Caki2 (cell line): ENCODE measurements at places on chromosomes 12 and 14.

DNA sequence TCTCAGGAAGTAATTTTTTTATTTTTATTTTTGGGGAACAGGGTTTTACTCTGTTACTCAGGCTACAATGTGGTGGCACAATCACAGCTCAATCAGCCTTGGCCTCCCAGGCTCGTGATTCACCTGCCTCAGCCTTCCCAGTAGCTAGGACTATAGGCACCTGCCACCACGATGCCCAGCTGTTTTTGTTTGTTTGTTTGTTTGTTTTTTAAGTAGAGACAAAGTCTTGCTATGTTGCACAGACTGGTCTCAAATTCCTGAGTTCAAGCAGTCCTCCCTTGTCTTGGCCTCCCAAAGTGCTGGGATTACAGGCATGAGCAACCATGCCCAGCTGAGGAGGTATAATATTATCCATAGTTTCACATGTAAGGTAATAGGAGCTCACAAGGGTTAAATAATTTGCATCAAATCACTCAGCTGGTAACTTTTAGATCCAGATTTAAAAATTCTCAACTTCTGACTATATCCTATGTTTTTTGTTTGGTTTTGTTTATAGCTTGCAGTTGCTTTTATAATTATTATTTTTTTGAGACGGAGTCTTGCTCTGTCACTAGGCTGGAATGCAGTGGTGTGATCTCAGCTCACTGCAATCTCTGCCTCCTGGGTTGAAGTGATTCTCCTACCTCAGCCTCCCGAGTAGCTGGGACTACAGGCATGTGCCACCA lies 629.3 kb downstream of the DIO2 start:
- peak; percentile 58 for DNase-seq

DNA sequence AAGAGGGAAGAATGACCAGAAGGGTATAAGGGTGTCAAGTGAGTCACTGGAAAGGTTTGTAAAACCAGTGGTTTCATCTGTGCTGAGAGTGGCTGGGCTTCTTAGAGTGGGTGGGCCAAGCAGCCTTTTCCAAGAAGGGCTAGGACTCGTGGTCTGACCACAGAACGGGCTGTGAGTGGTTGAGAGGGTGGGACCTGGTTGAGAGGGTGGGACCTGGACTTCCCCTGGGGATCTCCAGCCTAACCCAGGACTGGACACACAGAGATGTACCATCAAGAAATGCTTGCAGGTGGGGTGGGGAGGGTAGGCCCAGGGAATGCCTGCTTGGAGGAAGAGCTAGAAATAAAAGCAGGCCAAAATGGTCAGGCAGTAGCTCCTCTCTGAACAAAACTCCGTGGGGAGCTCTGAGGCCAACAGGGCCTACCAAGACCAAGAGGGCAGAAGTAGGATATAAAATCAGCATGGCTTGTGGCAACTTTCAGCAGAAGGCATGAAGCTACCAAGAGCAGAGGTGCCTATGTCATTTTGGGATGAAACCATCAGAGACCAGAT lies 140.5 kb downstream of the FOXN3 start:
- DNase-seq: peak; percentile 38

DNA sequence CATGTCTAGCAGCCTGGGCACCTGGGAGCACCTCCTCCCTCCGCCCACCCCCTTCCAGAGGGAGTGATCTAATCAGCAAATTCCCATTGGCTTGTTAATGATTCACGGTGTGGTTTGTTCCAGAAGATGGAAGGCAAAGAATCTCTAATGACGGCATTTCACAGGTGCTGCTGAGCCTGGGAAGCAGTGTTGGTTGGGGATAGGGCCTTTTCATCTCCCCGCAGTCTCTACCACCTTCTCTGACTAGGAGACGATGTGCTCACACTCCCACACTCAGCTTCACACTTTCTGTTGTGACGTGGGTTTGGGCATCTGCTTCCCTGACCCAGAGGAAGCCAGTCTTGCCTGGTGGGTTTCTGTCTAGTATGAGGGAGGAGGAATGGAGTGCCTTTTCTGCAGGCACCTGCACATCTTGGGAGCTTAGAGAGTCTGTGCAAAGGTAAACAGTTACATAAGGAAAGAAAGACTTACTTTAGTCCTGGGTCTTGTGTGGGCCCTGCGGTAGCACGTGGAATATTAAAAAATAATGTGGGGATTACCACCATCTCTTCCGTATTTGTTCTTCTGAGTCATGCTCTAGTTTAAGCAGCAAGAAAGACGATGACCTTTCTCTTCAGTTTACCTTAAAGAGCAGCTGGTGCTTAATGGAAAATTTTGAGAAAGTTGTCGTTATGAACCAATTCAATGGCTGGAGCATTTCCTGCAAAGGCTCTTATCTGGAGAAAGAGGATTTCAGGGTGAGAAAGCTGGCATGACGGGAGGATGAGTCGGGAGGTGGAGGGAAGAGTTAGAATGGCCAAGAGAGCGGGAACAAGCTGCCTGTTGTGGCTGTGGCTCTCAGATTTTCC lies 70.6 kb upstream of the ARHGAP5 start:
- peak; percentile 76 for DNase-seq

GRCh38 chr14:52703225-52703624 lies 3.8 kb upstream of the PSMC6 start:
- no peak for DNase-seq

- peak; percentile 95 for DNase-seq
These were observed 176.8 kb downstream of the GXYLT1 start for GRCh38 chr12:41967668-41968500.

DNA sequence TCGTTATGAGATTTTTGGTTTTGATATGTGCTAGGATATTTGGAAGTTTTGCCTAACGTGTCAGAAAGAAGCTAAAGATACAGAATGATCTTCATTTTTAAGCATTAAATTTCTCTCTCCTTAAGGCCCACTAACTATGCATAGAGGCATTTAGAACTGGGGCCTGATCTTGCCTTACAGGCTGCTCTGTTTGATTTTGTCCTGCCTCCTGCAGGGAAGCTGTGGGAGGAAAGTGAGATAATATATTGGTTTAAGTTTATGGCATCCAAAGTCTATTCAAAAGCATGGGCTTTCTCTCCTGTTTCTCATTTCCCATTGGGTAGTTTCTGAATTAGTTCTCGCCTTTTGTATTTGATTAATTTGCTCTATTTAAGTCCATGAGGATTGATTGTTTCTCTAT lies 250.3 kb upstream of the FBXO33 start:
- DNase-seq: no peak

DNA sequence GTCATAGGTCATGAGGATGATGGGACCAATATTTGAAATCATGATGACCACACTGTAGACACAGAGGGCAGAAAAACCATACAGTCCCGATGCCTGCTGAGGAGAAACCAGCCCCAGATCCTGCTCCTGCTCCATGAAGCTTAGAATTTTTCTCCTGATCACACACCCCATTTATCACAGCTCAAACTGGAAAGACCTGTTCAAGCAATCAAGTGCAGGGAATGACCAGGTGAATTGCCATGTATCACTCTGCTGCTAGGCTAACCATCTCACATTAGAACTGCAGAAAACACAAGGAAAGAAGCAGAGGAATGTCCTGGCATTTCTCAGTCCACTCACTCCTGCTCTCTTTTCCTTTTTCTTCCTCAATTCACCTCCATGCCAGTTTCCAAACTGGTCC lies 18.1 kb downstream of the MANSC1 start:
- no peak for DNase-seq

- DNase-seq: no peak
These were observed 123.0 kb downstream of the ARID2 start for GRCh38 chr12:45852508-45852907.

GRCh38 chr12:66288121-66288520 lies 14.2 kb upstream of the HELB start:
- DNase-seq: no peak

DNA sequence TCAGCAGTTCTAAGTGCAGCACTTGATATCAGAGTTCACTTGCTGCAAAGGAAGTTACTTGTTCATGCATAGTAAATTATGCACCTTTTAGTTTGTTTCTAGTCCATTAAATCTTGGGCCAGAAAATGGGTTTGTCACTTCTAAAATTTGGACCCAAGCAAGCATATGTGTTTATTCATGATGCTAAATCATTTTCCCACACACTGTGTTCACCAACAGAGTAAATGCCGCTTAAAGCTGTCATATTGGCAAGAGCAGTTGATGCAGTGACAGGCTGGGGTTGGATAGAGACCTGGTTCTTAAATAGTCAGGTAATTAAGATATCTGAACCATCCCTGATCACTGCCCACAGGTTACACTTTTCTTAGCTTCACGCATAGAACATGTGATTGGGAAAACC lies 409.7 kb downstream of the EGLN3 start:
- no peak for DNase-seq

DNA sequence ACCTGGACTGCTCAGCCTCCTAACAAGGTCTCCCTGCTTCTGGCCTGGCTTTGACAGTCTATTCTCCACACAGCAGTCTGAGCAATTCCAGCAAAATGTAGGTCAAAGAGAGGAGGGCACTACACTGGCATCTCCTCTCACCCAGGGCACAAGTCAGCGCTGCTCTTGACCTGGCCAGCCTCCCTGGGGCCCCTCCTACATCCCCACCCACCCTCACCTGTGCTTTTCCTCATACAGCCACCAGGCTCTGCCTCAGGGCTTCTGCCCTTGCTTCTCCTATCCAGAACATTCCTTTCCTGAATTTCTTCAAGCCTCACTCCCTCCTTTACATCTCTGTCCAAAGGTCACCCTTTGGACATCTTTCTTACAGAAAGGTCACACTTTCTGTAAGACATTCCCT lies 33.7 kb downstream of the GALNT4 start:
- DNase-seq: no peak

GRCh38 chr14:51996148-51996746 lies 6.9 kb downstream of the RTRAF start:
- peak; percentile 29 for DNase-seq

DNA sequence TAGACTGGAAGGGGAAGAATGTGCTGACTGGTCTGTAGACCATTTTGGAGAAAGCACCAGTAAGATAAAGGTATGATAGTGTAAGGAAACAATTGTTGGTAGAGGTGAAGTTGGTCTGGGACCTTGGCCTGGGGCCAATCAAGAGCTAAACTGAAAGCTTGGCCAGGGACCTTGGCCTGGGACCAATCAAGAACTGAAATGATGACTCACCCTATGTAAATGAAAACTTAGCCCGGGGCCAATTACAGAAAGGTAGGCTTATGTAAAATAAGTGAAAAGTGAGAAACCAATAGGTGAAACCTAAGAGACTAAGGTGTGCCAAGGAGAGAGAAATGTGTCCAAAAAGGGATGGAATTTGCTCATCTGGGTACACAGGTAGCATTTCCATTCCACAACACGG lies 776.0 kb downstream of the C12orf50 start:
- peak; percentile 60 for DNase-seq

GRCh38 chr12:90152897-90153624 lies 444.4 kb upstream of the ATP2B1 start:
- DNase-seq: no peak

DNA sequence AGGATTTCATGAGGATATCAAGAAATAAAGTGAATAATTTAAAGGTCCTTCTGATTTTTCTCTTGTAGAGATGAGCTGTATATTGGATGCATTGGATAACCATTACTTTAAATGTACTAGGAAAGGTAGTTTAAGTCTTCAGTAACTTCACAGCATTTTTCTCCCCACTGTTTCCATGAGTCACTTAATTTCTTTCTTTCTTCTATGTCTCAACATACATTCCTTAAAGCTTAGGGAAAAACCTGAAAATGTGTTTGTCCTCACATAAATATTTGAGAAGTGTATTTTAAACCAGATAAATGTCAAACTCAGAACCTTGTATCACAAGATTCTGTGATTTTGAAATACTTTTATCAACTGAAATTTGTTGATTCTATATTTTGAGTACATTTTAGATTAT lies 1970.2 kb upstream of the FLRT2 start:
- DNase-seq: no peak

GRCh38 chr12:11907625-11908024 lies 163.1 kb upstream of the BCL2L14 start:
- DNase-seq: no peak

DNA sequence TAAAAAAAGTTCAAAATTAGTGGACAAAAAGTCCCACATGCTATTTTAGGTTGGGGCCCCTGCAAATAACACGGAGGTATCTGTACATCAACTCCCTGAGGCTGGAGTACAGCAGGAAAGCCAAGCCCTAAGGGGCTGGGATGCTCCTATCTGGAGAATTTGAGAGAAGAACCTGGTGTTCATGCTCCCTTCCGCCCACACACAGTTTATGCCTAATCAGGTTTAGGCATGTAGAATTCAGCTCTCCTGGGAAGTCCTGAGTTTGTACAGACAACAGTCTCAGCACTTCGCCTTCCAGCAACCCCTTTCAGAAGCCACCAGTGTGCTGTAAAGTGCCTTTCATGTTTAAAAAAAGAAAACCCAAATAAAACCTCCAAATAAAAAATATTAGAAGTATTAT lies 237.3 kb upstream of the GRIP1 start:
- DNase-seq: no peak

- DNase-seq: no peak
These were observed 638.3 kb upstream of the TBX3 start for GRCh38 chr12:115322275-115322674.

GRCh38 chr12:53186745-53187144 lies 6.0 kb upstream of the CSAD start:
- DNase-seq: no peak

DNA sequence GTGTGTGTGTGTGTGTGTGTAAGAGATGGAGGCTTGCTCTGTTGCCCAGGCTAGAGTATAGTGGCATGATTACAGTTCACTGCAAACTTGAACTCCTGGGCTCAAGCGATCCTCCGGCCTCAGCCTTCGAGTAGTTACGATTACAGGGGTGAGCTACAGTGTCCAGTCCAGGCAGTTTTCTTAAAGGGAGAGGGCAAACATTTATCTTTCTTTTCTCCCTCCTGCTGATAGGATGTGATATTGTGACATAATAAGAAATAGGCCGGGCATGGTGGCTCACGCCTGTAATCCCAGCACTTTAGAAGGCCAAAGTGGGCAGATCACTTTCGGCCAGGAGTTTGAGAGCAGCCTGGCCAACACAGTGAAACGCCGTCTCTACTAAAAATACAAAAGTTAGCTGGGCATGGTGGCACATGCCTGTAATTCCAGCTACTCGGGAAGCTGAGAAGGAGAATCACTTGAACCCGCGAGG lies 31.8 kb upstream of the CLIP1 start:
- DNase-seq: no peak

DNA sequence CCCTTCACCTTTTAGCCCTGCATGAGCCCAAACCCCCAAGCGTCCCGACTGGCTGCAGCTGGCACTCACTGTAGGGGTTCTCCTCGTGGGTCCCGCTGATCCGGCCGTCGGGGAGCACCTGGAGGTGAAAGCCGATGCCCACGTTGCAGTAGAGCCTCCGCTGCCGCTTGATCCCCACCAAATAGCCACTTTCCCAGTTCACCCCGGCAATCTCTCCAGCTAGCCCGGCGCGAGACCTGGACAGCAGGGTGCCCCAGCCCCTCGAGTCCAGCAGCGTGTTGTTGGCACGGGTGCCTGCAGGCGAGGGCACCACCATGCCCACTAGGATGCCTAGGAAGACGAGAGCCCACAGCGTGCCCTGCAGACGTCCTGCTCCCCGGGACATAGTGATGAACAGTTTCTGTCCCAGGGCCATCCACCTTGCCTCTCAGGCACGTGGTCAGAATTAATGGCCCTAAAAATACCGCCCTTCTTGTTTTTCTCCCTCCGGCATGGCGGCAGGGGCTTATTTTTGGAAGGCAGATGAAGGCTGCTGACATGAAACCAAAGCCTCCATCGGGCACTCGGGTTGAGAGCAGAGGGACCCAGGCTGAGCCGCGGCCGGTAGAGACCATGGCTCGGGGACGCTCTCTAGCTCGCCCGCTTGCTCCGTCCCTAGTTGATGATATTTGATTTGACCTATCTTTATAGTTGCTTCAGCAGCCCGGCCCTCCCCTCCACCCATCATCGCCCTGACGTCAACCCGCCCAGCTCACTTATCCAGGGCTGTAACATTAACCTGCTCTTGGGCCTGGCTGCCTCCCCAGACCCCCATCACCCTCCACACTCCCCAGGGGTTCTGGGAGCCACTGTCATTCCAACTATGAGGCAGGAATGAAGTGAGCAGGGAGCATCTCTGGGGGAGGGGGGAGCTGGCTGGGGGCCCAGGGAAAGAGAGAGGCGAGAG lies at the start of gene FGF6:
Gene FGF6, minus strand, starts transcription at position 660 of the 946 bp plus-strand sequence. Its CDS starts 245 bp downstream, at position 415.
- no peak for DNase-seq
